ENCODE measurements at places on chromosomes 7 and 10. TPM values are rescaled to one million over a fixed set of nuclear protein-coding genes. Genes with fewer than 3 reads are reported as not detected.

DNA sequence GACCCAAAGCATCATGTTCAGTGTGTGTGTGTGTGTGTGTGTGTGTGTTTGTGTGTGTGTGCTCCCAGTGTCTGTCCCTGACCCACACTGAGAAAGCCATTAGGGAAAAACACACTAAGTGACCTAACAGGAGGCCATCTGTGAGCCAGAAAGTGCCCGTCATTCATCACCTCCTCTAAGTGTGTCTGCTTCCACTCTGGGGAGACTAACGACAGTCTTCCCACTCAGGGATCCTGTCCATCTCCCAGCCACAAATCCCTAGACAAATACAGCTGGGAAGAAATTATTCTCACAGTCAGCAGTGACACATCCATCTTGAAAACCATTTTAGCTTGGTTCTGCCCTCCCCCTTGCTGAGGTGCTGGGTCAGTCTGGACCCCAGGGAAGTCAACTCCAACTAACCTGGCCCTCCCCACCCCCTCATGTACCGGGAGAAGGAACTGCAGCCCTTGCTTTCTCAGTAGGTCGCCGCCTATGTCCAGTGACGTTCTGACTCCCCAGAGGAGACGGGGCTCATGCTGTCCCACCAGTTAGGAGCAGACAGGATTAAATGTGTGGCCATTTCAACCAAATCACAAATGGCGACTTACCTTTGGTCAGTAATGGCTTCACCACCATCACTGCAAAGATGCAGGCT lies 296.5 kb upstream of the ZNF32 start:
- no peak for DNase-seq

GSTO2 gene
- total RNA-seq: 0.85 TPM

- DNase-seq: no peak
Measured at GRCh38 chr10:78749200-78749599, 319.6 kb upstream of the ZMIZ1 start.

- DNase-seq: no peak
Measured at GRCh38 chr7:39851466-39852045, 98.5 kb upstream of the CDK13 start.

DNA sequence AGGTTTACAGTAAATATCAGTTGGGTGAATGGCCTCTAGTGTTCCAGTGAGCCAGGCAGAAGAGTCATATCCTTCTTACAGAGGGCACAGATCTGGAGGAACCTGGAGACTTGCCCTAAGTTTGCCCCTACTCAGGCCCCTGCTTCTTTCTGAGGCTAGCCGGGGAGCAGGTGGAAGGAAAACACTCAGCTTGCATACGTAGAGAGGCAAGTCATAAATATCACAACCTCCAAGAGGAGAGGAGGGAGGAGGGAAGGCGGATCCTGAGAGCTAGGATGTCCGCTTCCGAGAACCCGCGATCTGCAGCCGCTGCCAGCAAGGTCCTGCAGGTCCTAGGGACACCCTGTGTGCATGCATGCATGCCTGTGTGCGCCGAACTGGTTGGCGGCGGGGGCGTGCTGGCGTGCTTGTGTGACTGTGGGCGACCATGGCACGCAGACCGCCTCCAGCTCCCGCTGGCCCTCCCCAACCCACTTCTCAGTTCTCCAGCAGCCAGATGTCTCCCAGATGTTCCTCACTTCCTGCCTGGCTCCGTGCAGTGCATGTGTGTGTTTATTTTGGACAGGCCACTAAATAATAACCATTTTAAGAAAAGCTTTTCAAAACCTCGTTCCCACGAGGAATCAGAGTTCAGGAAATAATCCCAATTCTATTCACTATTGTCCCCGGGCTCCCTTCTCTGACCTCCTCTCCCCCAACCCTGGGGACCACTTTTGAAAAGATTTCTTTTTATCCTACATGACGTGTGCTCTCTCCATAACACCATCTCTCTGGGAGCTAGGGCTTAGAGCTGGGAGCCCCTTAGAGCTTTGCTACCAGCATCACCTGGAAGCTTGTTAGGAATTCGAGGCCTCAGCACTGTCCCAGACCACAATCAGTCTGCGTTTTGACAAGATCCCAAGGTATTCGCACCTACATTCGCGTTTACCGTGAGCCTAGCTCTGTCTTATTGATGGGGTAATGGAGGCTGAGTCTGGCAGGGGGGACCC lies 32.4 kb downstream of the UNC5B start:
- DNase-seq: peak; percentile 91

DNA sequence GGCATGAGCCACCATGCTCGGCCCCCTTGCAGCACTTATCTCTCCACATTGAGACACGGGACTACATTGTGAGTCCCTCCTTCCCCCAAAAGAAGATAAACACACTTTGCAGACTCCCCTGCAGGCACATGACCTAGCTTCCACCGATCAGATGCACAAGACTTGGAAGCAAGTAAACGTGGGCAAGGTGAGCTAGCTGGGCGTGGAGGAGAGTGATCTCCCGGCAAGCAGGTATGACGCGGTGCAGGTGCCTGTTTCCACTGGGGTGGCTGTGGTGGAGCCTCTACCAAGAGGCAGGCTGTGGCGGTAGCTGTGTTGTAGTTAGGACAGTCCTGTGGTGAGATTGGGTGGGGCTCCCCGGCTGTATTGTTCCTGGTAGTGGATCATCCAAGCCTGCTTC lies 7.7 kb upstream of the COMTD1 start:
- DNase-seq: no peak

DNA sequence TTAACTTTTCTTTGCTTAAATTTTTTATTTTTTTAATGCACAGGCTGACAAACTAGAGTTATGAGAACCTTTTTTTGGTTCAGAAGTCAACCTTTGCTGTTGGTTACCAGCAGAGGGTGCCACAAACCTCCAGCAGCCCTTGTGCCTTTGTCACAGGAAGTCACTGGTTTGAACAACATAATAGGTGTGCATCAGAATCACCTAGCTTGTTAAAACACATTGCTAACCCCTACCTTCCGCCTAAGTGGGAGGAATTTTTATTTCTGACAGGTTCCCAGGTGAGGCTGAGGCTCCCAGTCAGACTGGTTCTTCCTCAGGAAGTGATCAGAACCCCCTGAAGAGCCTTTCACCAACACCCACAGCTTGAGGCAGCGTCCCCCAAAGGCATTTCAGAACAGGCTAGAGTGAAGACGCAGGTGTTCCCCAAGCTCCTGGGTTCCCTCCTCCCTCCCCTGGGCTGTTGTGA lies 22.6 kb upstream of the VDAC2 start:
- no peak for DNase-seq

GRCh38 chr7:149791-150636 lies 42.4 kb upstream of the FAM20C start:
- DNase-seq: peak; percentile 88

DNA sequence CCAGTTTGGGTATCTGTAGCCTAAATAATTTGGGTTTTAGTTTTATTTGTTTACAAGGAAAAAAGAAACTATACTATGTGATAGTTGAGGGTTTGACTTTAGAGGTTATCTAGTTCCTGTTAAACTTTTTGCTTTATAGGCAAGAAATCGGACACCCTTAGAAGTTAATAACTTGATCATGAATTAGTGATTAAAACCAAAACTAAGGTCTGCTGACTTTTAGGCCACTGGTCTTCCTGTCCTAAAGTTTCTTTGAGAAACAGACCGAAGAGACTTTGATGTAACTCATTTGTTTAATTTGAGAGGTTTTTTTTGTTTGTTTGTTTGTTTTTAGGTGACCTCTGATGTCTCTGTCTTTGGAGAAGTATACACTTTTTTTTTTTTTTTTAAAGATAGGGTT lies 59.7 kb downstream of the PHTF2 start:
- no peak for DNase-seq

TMEM254 gene
- total RNA-seq: 4.7 TPM

DNA sequence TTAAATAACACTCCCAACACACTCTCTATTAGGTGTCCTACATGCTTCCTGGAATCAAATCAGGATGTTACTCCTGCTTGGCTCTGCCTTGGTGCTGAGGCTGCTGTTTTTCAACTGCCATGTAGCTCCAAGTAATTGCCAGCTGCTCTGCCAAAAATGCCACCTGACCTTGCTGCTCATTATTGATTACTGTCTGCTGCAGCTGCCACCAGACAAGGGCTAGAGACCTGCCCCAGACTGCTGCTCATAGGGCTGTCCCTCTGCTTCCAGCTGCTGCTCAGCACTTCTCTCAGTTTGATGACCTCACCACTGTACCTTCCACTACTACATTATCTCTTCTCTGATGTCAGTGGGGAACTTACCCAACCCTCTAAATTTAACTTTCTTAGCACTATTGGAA lies 102.5 kb downstream of the PCLO start:
- DNase-seq: peak; percentile 9

GRCh38 chr7:7183061-7183837 lies 905 bp downstream of the C1GALT1 start:
- peak; percentile 78 for DNase-seq

- no peak for DNase-seq
Measured at GRCh38 chr10:119203006-119203405, 4.4 kb upstream of the GRK5 start.

DNA sequence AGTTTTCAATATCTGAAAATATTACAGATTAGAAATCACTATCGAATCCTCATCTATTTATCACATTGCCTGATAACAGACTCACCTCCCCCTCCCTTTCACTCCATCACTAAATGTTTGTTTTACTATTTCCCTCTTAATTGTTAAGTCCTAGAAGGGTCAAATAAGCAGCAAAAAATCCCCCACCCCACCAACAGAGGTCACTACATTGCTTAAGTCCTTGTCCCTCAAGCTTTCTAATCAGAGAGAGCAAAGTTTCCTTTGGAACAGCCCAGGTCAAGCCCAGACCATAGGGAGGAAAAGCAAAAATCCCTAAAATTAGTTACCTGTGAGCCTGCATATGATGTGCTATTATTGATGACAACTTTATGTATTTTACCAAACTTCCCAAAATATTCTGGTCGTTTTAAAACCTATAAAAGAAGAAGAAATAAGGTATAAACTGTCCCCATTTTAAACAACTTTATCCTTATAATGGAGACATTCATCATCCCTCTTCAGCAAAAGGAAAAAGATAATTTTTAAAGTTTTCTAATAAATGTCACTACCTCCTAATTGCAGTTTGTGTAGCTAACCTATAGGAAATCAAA lies 95.0 kb downstream of the CNOT4 start:
- DNase-seq: no peak

DNA sequence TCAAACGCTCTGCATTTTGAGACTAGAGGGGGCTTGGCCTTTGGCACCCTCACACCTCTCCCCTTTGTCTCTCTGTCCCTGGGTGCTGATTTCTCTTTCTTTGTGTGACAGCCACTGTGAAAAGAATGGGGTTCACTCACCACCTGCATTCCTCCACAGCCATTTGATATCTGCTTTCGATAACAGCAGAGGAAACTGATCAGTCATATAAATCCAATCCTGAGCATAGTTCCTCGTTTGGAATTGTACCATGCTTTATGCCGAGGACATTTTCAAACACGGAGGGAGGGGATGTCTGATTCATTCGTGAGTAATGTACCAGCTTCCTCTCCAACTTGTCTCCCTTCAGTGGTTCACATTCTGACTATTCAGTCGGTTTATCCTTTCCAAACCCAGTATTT lies 15.8 kb downstream of the MET start:
- no peak for DNase-seq

FAM237B gene
- not detected for total RNA-seq

DNA sequence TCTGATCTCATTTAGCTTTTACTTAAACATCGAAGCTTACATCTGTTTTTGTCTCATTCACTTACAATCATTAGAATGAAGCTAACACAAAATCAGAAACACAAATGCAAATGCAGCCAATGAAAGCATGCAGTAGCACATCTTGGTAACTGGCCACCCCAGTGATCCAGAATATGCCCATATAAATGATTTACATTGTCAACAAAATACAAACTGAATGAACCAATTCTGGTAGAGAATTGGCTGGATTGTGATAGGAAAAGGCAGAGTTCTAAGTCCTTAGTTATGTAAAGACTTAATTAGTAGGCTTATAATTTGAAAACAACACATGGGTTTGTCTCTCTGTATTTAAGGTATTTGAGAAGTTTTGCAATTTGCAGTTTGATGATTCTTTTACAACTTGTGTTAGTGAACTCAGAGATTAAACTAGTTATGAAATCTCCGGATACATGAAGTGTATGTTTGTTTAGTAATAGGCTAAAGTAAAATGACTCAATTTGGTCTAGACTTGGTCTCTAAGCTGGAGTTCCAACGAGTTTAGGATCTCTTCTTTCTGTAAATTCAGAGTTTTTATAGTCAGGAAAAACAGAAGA lies 21.2 kb downstream of the TECTB start:
- no peak for DNase-seq

GRCh38 chr10:79100771-79101170 lies 32.0 kb downstream of the ZMIZ1 start:
- DNase-seq: no peak

UROS gene
- total RNA-seq: 57.6 TPM

- no peak for DNase-seq
Measured at GRCh38 chr7:12534046-12534445, 36.5 kb upstream of the SCIN start.

DNA sequence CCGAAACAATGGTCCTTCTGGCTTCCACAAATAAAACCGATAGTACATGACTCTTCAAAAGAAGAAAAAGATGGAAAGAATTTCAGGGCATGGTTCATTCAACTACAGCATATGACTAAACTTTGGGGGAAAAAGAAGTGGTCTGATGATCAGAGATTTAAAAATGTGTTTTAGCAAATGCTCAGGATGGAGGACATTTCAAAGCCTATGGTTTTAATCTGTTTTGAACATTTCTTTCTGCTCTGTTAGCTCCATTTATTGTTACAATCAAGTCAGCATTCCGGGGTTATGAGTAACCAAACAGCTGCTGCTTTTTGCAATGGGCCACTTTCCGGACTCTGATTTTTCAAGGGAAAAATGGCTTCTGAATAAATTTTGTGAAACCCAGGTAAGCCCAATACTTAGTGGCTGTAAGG lies 142.4 kb downstream of the CUBN start:
- no peak for DNase-seq

TSPAN15 gene
- total RNA-seq: 8.7 TPM

ZPBP gene
- total RNA-seq: not detected

SSC4D gene
- total RNA-seq: 1.3 TPM

DNA sequence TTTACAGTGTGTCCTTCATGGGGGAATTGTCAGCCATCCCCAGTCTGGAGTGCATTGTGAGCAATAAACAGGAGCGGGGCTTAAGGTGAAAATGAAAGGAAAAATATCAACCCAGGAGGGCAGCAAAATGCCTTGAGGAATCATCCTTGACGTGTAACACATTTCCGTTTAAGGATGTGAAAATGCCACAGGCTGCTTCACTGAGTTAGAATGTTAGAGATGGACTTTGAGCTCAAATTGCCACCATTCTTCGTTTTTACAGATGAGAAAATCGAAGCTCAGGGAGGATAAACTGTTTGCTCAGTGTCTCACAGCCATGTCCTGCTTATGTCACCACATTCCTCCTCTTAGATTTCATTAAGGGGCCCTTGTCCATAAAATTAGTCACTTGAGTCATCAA lies 23.1 kb downstream of the SORCS3 start:
- no peak for DNase-seq
